Lower lobe of right lung (tissue), 2 donors: ENCODE measurements at places on chromosomes 6 and 20. TPM values are rescaled to one million over a fixed set of nuclear protein-coding genes. Genes with fewer than 3 reads are reported as not detected.

- no peak overlapping the region for H3K4me3 ChIP-seq
- no peaks in the 10 kb centered on the region for H3K36me3 ChIP-seq
Observed at GRCh38 chr20:35225319-35226125, 968 bp upstream of the MMP24 start.

GRCh38 chr20:43393052-43393451 lies 64.6 kb upstream of the SRSF6 start:
- H3K4me3 ChIP-seq, result no peak overlapping the region
- H3K27me3 ChIP-seq, result no peaks in the 10 kb centered on the region
- peaks cover 12% of the 10 kb centered on the region for H3K4me1 ChIP-seq
- no peak for DNase-seq

- DNase-seq, result no peak
- H3K36me3 ChIP-seq, result no peaks in the 10 kb centered on the region
- H3K27me3 ChIP-seq, result no peaks in the 10 kb centered on the region
- no peak overlapping the region for H3K4me3 ChIP-seq
Observed at GRCh38 chr6:140915103-140915502, 1217.6 kb upstream of the GJE1 start.

GRCh38 chr6:125888989-125889656 lies 67.4 kb upstream of the HINT3 start:
- H3K36me3 ChIP-seq, result peaks cover 73% of the 10 kb centered on the region
- no peak for DNase-seq
- H3K27ac ChIP-seq, result no peak overlapping the region
- no peaks in the 10 kb centered on the region for H3K4me1 ChIP-seq
- H3K4me3 ChIP-seq, result no peak overlapping the region

The PKHD1 gene
- total RNA-seq, result 0.09 TPM

DNA sequence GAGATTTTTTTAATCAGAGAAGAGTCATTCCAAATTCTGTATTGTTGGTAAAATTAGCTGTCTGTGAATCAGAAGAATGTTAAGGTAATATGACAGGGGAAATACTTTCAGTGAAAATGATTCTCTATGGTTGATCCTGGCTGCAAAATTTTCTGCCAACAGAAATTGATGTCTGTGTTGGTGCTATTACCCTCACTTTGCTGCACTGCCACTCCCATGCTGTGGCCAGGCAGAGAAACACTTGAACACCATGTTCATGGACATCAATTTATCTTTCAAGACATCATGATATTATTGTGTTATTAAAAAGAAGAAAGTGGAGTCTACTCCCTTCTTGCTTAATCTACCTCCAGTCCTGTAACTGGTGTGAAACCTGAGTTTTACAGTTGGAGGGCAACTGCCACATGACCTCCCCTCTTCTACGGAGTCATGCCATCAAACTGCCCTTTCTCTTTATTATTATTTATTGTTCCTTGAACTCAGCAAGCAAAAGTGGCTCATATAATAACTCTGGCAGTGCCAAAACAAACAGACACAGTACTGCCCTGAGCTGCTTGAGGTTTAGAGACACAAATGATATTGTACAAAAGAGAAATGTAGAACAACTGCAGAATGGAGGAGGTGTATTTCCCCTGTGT lies 288.0 kb upstream of the JAG1 start:
- DNase-seq, result no peak
- H3K4me1 ChIP-seq, result peaks cover 13% of the 10 kb centered on the region
- no peak overlapping the region for H3K4me3 ChIP-seq
- H3K27ac ChIP-seq, result no peak overlapping the region

The GCNT2 gene
- total RNA-seq, result 32.2 TPM

GRCh38 chr20:33667676-33668465 lies 1.1 kb downstream of the ACTL10 start:
- peak overlapping the region; percentile 79 for H3K27ac ChIP-seq
- peaks cover 51% of the 10 kb centered on the region for H3K4me1 ChIP-seq
- no peaks in the 10 kb centered on the region for H3K27me3 ChIP-seq
- H3K36me3 ChIP-seq, result peaks cover 15% of the 10 kb centered on the region
- DNase-seq, result peak; percentile 86

- H3K27me3 ChIP-seq, result peaks cover 7% of the 10 kb centered on the region
- peaks cover 8% of the 10 kb centered on the region for H3K4me1 ChIP-seq
- no peak overlapping the region for H3K4me3 ChIP-seq
- H3K27ac ChIP-seq, result peak overlapping the region; percentile 49
- H3K36me3 ChIP-seq, result no peaks in the 10 kb centered on the region
Observed at GRCh38 chr20:58131551-58132142, 96.8 kb downstream of the ANKRD60 start.

DNA sequence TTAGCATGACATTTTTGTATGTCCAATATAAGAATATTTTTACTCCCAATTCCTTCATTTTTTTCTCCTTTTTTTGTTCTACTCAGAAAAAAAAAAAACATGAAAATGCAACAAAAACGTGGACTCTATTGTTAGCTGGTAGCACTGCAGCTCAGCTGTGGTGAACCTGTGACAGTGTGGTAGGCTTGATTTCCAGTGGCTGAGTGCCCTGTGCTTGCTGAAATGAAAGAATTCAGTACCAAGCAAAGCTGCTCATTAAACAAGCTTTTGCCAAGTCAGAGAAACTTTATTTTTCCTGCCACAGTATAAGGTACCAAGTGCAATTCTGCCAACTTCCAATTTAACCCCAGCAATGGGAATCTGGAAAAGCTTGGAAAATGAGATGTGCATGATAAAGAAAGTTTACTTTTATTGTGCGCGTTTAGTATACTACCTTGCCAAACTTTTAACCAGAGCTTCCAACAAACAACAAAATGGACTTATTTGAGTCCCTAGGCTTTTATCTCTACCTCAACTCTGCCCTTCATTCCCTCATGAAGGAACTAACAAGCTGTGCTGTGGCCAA lies 215.2 kb downstream of the SLC35F1 start:
- no peaks in the 10 kb centered on the region for H3K36me3 ChIP-seq
- no peaks in the 10 kb centered on the region for H3K27me3 ChIP-seq
- H3K4me1 ChIP-seq, result peaks cover 5% of the 10 kb centered on the region
- no peak for DNase-seq
- H3K27ac ChIP-seq, result no peak overlapping the region
- no peak overlapping the region for H3K4me3 ChIP-seq

The CAP2 gene
- total RNA-seq, result 4.7 TPM

The HLA-DRA gene
- 2,056 TPM for total RNA-seq

DNA sequence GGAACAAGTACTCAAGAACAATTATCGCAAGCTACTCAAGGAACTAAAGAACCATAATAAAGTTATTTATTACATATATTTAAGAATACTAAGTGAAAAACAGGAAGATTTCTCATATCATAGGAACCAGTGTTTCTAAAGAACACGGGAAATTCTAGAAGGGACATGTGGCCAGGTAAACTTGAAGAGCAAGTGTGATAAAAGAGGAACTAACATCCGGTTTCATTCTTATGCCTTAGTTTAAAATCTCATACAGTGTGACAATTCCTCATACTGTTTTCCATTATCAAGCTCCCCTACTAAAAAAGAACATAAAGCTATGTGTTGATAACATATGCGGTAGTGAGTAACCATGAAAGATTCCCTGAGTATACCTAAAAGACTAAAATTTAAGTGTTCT lies 163.5 kb upstream of the SHLD1 start:
- H3K4me3 ChIP-seq, result no peak overlapping the region
- H3K27me3 ChIP-seq, result no peaks in the 10 kb centered on the region
- no peak for DNase-seq
- H3K4me1 ChIP-seq, result no peaks in the 10 kb centered on the region
- no peak overlapping the region for H3K27ac ChIP-seq

The DLK2 gene
- 0.53 TPM for total RNA-seq

The ADAM33 gene
- total RNA-seq, result 11.7 TPM

The HLA-DPB1 gene
- 483 TPM for total RNA-seq

DNA sequence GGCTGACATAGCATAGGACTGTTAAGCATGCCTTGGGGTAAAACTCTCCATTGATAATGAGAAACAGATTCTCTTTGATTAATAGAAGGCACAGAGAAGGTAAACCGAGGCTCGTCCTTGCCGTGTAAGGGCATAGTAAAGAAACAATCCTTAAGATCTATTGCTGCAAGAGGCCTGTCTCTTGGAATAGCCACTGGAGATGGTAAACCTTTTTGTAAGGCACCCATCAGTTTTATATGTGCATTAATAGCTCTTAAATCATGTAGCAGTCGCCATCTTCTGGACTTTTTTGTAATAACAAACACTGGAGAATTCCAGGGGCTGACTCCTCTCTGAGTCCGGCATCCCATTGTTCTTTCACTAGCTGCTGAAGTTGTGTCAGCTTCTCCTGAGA lies 8.4 kb upstream of the ABHD12 start:
- no peaks in the 10 kb centered on the region for H3K27me3 ChIP-seq
- H3K27ac ChIP-seq, result no peak overlapping the region
- no peak for DNase-seq
- no peaks in the 10 kb centered on the region for H3K36me3 ChIP-seq
- H3K4me1 ChIP-seq, result no peaks in the 10 kb centered on the region
- H3K4me3 ChIP-seq, result no peak overlapping the region

The WASF1 gene
- total RNA-seq, result 4.3 TPM

- H3K27ac ChIP-seq, result no peak overlapping the region
- no peaks in the 10 kb centered on the region for H3K36me3 ChIP-seq
- H3K4me3 ChIP-seq, result no peak overlapping the region
- H3K27me3 ChIP-seq, result peaks cover 30% of the 10 kb centered on the region
Observed at GRCh38 chr20:62717933-62718332, 9.3 kb downstream of the NTSR1 start.

DNA sequence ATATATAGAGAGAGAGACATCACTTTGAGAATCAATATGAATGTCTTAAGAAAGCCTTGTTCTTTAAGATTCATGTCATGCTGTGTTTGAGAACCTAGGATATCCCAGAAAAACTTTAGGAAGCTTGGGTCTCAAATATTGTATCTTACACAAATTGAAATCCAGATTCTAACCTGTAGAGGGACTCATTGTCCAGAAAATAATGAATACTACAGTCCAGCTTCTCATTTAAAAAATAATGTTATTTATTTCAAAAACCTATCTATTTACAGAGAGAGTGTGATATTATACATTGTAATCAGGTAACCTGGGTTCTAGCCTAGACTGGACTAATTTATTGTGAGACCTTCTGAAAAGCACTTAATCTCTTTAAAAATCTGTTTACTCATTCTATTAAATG lies 4.2 kb downstream of the RFX6 start:
- no peak overlapping the region for H3K4me3 ChIP-seq
- peaks cover 5% of the 10 kb centered on the region for H3K4me1 ChIP-seq
- peaks cover 21% of the 10 kb centered on the region for H3K27me3 ChIP-seq
- H3K36me3 ChIP-seq, result no peaks in the 10 kb centered on the region
- DNase-seq, result no peak

GRCh38 chr20:47061549-47061948 lies 166.9 kb downstream of the EYA2 start:
- no peak overlapping the region for H3K4me3 ChIP-seq
- H3K27me3 ChIP-seq, result no peaks in the 10 kb centered on the region
- H3K4me1 ChIP-seq, result no peaks in the 10 kb centered on the region
- H3K27ac ChIP-seq, result no peak overlapping the region
- no peak for DNase-seq

GRCh38 chr6:152091201-152091600 lies 283.7 kb downstream of the ESR1 start:
- H3K27me3 ChIP-seq, result no peaks in the 10 kb centered on the region
- no peak overlapping the region for H3K4me3 ChIP-seq
- DNase-seq, result no peak
- H3K4me1 ChIP-seq, result peaks cover 18% of the 10 kb centered on the region
- no peaks in the 10 kb centered on the region for H3K36me3 ChIP-seq

- DNase-seq, result no peak
- H3K4me3 ChIP-seq, result no peak overlapping the region
- H3K27me3 ChIP-seq, result peaks cover 83% of the 10 kb centered on the region
- no peaks in the 10 kb centered on the region for H3K36me3 ChIP-seq
- peaks cover 25% of the 10 kb centered on the region for H3K4me1 ChIP-seq
- H3K27ac ChIP-seq, result no peak overlapping the region
Observed at GRCh38 chr20:58855506-58856389, 3.2 kb downstream of the GNAS start.

- DNase-seq, result no peak
- H3K27me3 ChIP-seq, result no peaks in the 10 kb centered on the region
- no peaks in the 10 kb centered on the region for H3K36me3 ChIP-seq
- no peak overlapping the region for H3K4me3 ChIP-seq
- no peak overlapping the region for H3K27ac ChIP-seq
Observed at GRCh38 chr6:34922177-34922663, 33.2 kb downstream of the ANKS1A start.

The VSTM2L gene
- total RNA-seq, result 14.1 TPM

GRCh38 chr20:46786566-46786965 lies 77.1 kb downstream of the SLC2A10 start:
- DNase-seq, result no peak
- H3K27ac ChIP-seq, result no peak overlapping the region
- H3K4me3 ChIP-seq, result no peak overlapping the region
- peaks cover 25% of the 10 kb centered on the region for H3K27me3 ChIP-seq
- H3K4me1 ChIP-seq, result no peaks in the 10 kb centered on the region

The CST5 gene
- total RNA-seq, result not detected

The LRRN4 gene
- total RNA-seq, result 42.6 TPM

- no peaks in the 10 kb centered on the region for H3K27me3 ChIP-seq
- H3K27ac ChIP-seq, result no peak overlapping the region
- H3K4me3 ChIP-seq, result peak overlapping the region; percentile 4
- no peaks in the 10 kb centered on the region for H3K36me3 ChIP-seq
Observed at GRCh38 chr20:14919501-14920081, 582.2 kb upstream of the FLRT3 start.

DNA sequence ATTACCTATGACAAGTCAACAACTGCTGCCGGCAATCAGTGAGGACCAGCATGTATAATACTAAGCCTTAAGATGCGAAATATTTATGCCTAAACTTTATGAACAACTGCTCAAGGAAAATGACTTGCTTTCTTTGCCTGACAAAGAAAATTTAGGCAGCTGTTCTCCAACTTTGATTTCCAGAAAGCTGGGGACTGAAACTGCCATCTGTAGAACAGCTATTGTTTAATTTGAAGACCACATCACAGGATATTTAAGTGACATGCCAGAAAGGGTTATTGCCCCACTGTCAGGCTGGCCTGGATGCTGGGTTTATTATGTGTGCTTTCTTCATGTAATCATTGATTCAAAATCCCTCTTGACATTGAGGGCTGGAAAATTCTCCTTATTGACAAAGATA lies 153.9 kb upstream of the ENPP5 start:
- no peaks in the 10 kb centered on the region for H3K27me3 ChIP-seq
- no peak for DNase-seq
- H3K27ac ChIP-seq, result no peak overlapping the region
- no peaks in the 10 kb centered on the region for H3K36me3 ChIP-seq
- no peak overlapping the region for H3K4me3 ChIP-seq

GRCh38 chr20:58817748-58818147 lies 33.0 kb downstream of the GNAS-AS1 start:
- no peak overlapping the region for H3K27ac ChIP-seq
- no peaks in the 10 kb centered on the region for H3K4me1 ChIP-seq
- DNase-seq, result no peak

The ALDH8A1 gene
- 0.86 TPM for total RNA-seq

DNA sequence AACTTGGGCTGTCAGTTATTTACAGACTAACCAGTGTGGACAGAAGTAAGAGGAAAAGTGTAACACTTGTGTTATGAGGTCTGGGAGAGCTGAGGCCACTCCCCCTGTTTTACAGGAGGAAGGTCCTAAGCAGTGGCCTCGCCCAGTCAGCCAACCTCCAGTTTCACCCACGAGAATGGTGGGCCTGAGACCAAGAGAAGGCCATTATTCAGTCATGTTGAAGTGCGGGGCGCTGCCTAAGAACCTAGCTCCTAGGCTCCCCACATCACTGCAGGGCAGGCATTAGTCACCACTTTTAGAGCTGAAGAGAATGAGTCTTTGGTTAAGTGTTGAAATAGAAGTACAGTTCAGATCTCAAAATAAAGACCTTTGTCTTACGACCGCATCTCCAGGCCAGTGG lies 27.9 kb downstream of the CDYL start:
- peaks cover 22% of the 10 kb centered on the region for H3K4me1 ChIP-seq
- no peak for DNase-seq
- no peaks in the 10 kb centered on the region for H3K27me3 ChIP-seq
- no peak overlapping the region for H3K27ac ChIP-seq
- no peaks in the 10 kb centered on the region for H3K36me3 ChIP-seq
